AG10803 (cell line): ENCODE measurements at places on chromosomes 12 and 14.
A peak's percentile ranks its signal among the peaks of the same experiment; 100 is the strongest.

DNA sequence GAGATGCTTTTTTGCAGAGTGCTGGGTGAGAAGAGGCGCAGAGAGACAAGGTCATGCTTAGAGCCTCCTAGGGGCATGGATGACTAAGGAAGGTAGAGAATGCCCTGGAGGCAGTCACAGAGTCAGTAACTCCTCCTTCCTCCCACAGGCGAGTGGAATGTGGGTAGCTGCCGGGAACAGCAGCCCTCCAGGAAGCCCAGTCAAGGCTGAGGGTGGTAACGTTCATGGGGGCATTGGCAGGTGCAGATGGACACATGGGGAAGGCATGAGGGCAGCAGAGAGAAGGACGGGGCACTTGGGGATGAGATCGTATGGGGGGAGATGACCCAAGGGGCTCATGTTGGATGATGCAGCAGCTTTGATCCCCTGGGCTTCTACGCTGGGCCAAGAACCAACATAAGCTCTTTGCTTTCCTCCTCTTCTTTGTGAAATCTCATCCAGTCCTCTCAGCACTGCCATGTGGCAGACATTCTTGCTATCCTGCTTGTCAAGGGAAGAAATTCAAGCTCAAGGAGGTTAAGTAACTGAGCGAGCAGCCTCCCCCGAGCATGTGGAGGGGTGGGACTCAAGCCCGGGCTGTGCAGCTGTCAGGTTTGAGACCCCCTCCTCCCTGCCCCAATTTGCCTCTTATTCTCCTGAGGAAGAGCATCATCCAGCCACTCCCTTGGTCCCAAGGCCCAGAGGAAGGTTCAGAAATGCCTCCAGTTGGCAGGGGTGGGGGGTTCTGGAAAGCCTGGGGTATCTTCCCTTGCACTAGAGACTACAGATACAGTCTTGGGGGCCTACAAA lies 187.9 kb downstream of the PIWIL1 start:
- DNase-seq = no peak

DNA sequence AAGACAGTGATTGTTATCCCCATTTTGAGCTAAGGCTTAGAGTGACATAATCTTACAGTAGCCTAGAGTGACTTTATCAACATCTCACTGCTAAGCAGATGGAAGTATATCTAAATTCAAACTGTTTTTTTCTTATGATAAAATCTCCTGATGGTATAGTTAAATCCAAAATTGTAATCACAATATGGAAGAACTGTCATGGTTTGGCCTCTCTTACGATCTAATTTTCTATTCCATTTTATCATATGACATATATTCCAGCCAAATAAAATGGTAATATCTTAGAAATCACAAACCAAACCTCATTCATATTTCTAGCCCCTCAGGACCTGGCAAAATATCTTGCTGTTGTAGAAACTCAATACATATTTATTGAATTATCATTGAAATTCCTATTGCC lies 864.7 kb downstream of the SLC6A15 start:
- no peak for DNase-seq

DNA sequence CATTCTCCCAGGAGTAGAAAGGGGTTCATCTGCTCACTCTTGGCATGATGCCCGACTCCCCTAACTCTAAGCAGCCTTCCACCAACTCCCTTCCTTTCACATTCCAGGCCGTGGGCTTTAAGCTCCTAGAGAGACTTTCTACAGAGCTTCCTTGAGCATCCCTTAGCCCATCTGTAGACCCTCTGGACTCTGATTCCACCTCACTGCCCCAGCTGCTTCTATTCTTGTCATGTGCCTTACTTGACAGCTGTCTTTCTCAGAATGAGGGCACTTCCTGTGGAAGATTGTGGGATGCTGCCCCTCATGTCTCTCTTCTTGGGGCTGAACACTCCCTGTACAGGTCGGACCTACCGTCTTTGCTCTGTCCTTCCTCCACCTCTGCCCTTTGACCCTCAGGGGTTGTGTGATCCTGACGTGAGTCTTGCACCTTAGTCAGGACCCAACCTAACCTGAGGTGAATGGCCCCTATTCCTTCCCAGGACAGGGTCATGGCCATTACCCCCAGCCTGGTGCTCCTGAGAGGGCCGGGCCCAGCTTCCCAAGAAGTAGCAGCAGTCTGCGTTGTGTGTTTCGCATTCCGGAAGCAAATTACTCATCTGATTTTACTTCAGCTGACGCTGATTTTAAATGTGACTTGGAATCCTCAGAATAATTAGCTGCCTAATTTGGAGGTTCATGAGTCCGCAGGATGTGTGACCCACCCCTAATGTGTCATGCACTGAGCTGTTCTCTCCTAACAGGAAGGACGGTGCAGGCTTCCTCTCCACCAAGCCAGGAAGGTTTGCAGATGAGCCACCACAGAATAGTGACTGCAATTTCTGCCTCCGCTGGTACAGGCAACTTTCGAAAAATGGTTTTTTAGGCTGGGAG lies 2.7 kb upstream of the GALNT6 start:
- DNase-seq = peak; percentile 92

DNA sequence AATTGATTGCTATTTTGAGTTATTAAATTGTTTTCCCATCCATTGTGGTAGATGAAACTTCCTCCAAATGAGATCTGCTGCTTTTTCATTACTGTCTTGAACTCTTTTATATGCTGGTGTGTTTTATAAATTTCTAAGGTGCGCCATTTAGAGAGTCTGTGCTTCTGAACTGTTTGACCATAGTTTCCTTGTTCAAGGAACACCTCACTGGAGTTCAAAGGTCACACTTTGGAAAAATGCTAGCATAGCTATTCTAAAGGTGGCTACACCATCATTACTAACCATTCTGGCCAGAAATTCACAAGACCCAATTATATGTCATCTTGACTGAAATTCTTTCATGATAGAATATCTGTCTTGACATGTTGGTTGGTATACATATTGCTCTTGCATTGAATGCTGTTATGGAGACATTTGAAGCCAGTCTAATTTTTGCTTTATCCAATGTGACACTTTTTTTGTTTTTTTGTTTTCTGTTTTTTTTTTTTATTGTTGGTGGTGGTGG lies 269.5 kb downstream of the PAWR start:
- no peak for DNase-seq

DNA sequence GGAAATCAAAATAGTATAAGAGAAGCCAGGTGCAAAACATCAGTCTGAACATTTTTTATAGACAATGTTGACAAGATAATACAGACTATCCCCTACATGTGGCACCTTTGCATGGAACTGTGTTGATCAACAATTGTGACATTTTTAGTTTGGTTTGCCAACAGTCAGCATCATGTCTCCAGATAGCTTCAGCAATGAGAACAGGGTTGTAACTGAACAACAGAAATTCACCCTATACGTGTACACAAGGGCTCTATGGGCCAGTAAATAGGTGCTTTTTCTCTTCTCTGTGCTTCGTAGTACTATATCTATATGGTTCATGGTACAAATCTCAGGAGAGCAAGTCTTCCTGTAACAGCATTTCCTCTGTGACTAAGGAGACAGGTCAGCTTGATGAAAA lies 310.4 kb downstream of the ATXN7L3B start:
- no peak for DNase-seq

DNA sequence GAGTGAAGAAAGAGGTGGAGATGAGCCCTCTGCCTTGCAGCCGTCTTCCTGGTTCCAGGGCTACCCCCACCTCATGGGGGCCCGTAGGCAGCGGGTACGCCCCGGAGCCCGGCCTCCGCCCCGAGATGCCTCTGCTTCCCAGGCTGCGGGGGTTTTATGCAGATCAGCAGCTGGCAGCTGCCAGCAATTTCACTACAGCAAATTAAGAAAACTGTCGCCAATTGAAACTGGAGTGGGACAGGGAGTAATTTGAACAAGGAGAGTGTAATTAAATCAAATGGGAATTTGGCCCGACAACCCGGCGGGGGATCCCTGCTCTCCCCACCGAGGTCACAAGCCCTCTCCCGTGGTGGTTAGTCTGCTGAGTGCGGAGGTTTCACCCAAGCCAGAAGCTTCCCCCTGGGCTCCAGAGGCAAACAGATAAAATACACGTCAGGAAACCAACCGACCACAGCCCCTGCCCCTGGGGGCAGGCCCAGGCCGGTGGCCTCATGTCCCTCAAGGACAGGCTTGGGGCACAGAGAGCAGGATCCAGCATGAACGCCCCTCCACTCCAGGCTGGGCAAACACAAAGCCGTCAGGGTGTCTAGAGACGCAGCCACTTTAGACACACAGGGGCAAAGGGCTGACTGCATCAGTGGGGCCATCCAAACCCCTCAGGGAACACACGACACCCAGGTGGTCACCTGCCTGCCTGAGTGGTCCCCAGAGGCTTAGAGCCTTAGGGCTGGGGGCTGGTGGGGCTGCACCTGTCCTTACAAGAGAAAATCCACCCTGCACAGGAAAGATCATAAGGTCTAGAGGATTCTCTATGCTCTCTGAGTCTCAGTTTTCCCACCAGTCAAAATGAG lies 53.8 kb downstream of the TESC start:
- no peak for DNase-seq

DNA sequence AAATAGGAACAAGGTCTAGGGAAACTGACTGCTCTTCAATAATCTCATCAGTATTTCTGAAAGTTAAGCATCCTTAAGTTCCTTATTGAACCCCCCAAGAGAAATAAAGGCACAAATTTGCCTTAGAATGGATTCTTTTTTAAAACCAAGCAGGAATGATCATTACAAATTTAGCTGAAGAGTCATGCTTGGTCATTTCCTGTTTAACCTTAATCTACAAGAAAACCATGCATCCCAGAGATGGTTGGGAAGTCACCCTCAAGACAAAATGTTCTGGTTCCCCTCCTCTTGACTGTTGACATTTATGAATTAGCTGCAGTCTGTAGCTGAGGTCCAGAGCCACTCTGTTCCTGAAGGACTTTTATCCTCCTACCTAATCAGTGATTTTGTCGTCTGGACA lies 291.8 kb upstream of the G2E3 start:
- peak; percentile 29 for DNase-seq

- DNase-seq = no peak
Measured at GRCh38 chr12:89117448-89118034, 234.8 kb downstream of the DUSP6 start.

GRCh38 chr14:96084796-96085195 lies 45.6 kb downstream of the C14orf132 start:
- no peak for DNase-seq

GRCh38 chr14:54481695-54482094 lies 7.1 kb downstream of the GMFB start:
- DNase-seq = no peak

GRCh38 chr12:56230432-56231183 lies 757 bp downstream of the SLC39A5 start:
- no peak for DNase-seq

DNA sequence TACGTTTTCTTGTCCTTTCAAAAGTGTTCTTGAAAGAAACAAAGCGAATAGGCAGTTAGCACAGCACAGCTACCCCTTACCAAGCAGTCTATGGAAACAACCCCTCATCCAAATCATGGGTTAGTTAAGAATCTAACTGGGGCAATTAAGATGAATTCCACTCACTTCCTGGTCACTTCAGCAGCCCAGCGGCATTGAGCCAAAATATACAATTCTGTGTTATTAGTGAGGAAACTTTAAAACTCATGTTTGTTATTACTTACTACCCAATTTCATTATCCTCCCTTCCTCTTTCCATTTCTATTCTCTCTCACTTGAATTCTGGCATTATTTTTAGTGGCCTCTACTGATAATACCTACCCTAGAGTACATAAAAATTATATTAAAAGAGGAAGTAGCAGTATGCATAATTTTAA lies 121.4 kb downstream of the PPHLN1 start:
- no peak for DNase-seq

- no peak for DNase-seq
Measured at GRCh38 chr12:82659343-82660207, 27.1 kb upstream of the TMTC2 start.

DNA sequence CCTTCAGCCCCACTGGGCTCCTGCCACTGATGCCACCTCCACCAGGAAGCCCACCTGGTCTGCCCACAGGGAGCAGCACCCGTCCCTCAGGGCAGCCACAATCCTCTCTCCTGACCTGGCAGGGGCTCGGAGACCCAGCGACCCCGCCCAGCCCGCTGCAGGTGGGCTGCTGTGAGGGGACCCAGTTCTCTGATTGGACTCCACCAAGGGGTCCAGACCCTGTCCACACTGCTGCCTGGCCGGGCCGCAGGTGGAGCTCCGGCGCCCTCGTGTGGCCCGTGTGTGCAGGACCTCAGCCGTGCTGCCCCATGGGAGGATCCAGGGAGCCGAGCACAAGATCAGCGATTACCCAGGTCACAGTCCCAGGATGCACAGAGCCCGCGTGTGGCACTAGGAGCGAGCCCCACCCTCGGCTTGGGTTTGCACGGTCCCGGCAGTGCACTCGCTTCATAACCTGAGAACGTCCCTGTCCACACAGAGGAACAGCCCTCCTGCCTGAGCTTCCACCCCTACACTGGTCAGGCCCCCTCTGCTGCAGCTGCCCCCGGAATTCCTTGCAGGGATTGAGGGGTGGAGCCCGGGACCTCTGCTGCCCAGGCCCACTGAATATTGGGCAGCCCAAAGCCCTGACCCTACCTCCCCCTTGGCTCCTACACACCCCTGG lies 35.4 kb upstream of the TMEM179 start:
- peak; percentile 30 for DNase-seq
